Stimulated activated CD8-positive, alpha-beta memory T cell treated with anti-CD3 and anti-CD28 coated beads, Interleukin-4, amount 100 ng/mL, for 48 hours (primary cell): ENCODE measurements at places on chromosomes 6 and 20.

DNA sequence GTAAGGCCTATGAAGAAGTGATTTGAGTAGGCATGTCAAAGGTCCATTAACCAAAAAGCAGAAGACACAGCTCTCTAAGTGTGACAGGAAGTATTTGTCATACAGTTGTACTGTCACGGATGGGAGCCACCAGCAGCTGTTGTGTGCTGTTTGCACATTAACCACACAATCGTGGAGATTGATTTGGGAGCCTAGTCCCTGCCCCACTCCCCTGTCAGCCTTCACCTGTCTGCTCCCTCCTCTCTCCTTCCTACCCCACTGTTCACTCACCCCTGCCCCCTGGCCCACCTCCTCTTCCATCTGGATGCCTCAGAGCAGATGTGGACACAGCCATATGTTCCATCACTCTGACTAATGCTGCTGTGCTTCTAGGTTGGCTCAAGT, 124.7 kb upstream of the SPACA1 start:
- no peak for DNase-seq

DNA sequence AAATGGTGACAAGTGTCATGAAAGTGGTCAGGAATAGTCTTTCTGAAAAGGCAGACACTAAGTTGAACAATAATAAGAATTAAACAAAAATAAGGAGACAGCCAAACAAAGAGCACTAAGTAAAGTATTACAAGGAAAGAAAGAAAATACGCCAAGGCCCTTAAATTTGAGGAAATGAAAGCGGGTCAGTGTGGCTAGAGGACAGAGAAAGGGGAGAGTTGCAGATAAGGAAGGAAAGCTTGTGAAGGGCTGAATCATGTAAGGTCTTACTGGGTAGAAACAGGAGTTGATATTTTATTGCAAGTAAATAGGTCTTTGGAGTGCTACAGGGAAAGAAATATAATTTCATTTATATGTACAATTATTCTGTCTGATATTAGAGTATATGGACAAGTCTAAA, 732.1 kb downstream of the EPHA7 start:
- DNase-seq = no peak

DNA sequence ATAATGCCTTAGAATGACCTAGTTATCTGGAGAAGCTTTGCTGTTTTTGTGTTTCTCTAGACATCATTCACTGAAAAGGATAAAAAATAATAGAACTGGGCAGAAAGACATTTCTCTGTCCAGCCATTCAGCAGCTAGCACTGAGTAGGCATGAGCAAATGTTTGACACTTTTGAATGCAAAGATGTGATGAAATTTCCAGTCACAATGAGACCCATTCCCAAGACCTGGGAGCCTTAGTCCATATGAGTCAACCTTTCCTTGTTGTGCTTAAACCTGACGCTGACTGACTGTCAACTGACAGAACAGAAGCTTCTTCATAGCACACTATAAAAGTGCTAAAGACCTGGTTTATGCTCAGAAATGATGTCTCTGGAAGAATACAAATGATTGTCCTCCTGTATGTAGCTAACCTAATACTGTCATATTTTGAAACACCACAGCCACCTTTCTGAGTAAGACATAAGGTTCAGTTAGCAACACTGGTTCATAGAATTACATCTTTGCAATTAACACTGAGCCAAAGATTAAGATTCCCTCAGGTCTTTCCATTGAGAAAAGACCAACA, 17.1 kb downstream of the RALGAPA2 start:
- no peak for DNase-seq

- no peak for DNase-seq
These were observed 529.6 kb upstream of the RNF217 start for GRCh38 chr6:124432620-124433019.

GRCh38 chr6:111096246-111096645, 8.9 kb downstream of the SLC16A10 start:
- DNase-seq = peak; percentile 37
